ENCODE measurements at places on chromosomes 5 and 9. TPM values are rescaled to one million over a fixed set of nuclear protein-coding genes. Genes with fewer than 3 reads are reported as not detected.

The SUSD3 gene
- 58.3 TPM for total RNA-seq

The ISCA1 gene
- total RNA-seq: 37.2 TPM

The PCDHGB4 gene
- total RNA-seq: 0.19 TPM

The CDC25C gene
- total RNA-seq: not detected

The NMUR2 gene
- not detected for total RNA-seq

The GLRA1 gene
- total RNA-seq: not detected

The IRGM gene
- total RNA-seq: 3.9 TPM

The CAVIN4 gene
- 0.19 TPM for total RNA-seq

GRCh38 chr9:92550765-92551164 lies 15.0 kb upstream of the ECM2 start:
- DNase-seq: no peak

DNA sequence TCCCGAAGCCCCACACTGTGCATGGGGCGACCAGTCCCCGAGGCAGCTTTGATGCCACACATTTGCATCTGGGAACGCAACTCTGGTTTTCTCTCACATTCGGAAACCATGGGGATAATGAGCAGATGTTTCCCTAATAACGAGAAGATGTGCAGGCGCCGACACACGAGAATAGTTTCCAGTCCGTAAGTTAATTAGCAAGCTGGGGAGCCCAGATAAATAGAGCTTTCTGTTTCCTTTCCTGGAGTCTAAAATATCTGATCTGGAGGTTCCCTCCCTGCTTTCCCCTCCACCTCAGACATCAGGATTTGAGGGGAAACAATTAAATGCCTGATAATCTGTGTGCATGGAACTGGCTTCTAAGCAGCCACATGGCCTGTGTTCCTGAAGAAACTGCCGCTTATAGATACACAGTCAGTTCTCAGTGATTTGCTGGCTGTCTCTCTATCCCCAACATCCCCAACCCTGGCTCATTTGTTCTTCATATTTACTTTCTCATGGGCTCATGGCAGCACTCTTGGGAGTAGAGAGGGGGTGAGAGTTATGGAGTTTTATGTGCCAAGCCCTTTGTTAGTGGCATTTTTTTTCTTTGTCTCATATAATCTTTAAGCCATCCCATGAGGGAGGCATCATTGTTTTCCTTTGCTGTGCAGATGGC lies 62.8 kb downstream of the PDZD2 start:
- DNase-seq: no peak

DNA sequence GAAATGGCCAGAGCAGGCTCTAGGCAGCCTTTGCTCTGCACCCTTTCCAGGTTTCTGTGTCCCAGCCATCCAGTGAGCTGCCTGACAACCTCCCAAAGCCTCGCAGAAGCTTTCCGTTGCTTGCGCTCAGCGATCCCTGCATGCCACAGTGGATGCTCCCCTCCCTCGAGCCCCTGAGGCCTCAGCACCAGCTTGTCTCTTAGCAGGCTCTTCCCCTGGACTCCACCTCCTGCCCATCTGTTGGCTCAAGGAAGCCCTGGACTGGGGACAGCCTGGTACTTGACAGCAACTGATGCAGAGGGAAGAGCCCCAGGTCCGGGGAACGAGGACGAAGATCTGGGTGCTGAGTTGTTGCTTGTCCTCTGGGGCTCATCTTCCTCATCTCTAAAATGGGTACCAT lies 23.2 kb downstream of the TSPAN17 start:
- DNase-seq: no peak

- DNase-seq: no peak
These were observed 3.6 kb downstream of the OR13C8 start for GRCh38 chr9:104572612-104573011.

DNA sequence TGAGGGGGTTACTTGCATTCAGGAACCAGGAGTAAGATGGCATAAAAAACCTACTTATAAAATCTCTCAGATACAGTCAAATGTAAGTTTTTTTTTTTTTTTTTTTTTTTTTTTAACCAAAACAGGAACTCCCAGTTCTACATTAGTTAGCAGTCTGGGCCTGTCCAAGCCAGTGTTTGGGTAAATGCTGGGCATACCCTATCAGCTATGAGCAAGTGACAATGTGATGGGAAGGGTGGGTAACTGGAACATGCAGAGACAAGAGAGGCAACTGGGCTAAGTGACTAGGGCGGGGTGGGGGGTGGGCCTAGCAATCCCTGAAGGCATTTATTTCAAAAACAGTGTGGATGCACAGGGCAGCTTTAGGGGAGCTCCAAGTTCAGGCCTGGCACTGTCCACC lies 2.3 kb downstream of the NMRK1 start:
- no peak for DNase-seq

- no peak for DNase-seq
These were observed 58.7 kb upstream of the PAPPA start for GRCh38 chr9:116094846-116095245.

- peak; percentile 49 for DNase-seq
These were observed 20.0 kb downstream of the MOCS2 start for GRCh38 chr5:53089481-53089991.

GRCh38 chr9:36187414-36187813 lies 3.3 kb upstream of the CLTA start:
- no peak for DNase-seq

DNA sequence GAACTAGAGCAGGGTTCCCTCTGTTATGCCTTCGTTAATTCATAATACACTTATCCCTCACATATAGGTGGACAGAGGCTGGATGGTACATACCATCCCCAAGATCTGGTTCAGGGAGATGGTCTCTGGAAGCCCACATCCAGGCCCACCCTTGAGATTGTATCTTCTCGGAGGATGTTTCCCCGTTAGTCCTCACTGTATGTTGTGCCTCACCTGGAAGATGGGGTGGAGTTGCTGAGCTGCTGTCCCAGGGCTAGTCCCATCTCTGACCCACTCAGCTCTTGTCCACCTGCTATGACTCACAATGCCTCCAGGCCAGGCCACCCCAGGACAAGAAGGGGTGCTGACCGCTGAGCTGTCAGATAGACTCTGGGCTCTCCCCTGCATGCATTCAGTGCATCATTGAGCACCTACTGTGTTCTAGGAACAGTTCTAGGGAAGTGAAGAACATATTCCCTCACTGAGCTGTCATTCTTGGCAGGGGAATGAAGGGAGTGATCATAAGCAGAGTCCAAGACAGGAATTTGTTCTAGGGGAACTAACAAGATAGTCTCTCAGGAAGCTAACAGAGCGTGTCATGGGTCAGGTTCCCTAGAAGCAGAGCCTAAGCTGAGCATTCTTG lies at the start of gene CBY3:
Gene CBY3, minus strand, starts transcription at position 255 of the 622 bp plus-strand sequence. Its CDS starts 116 bp downstream, at position 139.
- DNase-seq: no peak

DNA sequence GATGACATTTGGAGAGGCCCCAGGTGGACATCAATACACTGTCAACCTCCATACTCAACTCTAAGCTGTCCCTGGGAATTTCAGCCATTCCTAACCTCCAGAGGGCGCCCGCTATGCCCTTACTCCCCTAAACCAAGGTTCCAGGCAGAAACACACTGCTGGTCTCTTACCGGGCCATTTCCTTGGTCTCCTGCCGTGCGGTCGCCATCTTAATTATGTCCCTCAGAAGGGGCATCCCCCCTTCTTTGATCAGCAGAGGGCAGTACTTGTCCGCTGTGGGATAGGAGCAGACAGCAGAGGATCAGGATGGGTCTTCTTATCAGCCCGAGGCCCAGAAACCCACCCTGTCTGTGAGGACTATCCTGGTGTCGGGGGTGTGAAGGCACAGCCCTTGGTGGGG lies 9.3 kb upstream of the ZDHHC12 start:
- DNase-seq: no peak

DNA sequence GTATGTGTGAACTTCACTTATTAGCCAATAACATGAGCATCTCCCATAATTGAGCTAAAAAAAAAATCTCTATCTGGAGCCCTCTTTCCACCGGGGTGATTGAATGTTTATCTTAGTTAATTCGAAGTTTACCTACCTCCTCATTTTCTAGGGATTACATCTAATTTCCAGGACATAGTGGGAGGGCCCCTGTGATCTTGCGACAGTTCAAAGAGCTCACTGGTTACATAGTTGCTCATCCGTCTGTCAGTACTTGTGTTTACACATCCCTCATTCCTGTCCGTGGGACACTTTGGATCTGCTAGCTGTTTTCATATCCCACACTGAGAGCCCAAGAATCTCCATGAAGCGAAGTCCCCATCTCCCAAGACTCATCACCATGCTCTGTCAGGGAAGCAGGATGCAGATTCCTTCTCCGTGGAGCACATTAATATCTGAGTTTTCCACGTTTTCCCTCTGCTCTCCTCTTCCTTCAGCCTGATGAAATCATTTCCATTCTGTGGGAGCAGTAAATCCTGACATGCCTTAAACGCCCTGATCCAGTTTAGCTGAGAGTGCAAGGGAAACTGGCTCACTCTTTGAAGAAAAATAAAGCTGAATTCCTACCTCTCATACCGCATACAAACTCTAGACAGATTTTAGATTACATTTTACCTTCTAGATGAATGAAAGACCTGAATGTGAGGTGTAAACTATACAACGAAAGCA lies 10.2 kb upstream of the SFXN1 start:
- no peak for DNase-seq

GRCh38 chr5:68315679-68316271 lies 100.2 kb downstream of the PIK3R1 start:
- peak; percentile 19 for DNase-seq

GRCh38 chr5:109410389-109411148 lies 795 bp upstream of the PJA2 start:
- DNase-seq: no peak

- no peak for DNase-seq
These were observed 341.0 kb downstream of the EBF1 start for GRCh38 chr5:158758675-158759074.

All from CD4-positive, alpha-beta memory T cell (primary cell).